ENCODE measurements at places on chromosomes 7 and 10.

GRCh38 chr10:91796331-91797047 is 1.7 kb upstream of the TNKS2 start:
- DNase-seq: peak; percentile 23

GRCh38 chr7:31476073-31476745 is 37.7 kb upstream of the ITPRID1 start:
- no peak for DNase-seq

- no peak for DNase-seq
Observed at GRCh38 chr7:13111230-13111629, 423.8 kb downstream of the ARL4A start.

DNA sequence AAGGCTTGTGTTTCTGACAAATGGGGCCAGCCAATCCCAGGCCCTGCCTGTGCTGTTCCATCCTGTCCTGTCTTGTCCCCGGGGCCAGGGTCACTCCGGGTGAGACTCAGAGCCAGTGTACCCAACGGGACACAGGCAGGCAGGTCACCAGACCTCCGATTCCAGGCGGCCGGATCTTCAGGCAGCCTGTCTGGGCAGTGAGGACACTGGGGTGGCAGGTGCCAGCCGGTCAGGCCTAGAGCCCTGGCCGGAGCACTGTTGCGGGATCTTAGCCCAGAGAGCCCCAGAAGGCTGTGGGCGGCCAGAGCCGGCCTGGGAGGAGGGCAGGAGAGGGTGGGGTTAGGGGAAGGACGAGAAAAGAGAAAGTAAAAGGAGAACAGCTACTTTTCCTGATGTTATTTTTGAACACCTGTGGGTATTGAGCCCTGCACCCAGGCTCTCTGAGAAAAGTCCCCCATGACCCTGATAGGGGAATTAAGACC is 134.3 kb upstream of the TNRC18 start:
- DNase-seq: no peak

DNA sequence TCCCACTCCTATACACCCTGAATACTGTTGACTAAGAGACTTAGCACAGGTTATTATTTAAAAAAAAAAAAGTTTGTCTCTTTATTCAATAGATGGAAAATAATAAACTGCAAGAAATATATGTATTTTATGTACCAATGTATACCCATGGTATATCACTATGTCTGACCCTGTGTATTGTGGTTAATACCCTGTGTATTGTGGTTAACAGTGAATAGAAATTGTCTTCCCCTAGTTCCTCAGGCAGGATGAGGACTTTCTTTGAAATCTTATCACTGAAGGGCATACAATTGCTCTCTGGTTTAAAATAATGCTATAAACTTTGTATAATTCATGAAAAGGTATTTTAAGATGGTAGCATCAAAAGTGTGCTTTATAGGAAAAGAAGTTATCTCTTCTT is 80.0 kb upstream of the TMEM106B start:
- DNase-seq: no peak

DNA sequence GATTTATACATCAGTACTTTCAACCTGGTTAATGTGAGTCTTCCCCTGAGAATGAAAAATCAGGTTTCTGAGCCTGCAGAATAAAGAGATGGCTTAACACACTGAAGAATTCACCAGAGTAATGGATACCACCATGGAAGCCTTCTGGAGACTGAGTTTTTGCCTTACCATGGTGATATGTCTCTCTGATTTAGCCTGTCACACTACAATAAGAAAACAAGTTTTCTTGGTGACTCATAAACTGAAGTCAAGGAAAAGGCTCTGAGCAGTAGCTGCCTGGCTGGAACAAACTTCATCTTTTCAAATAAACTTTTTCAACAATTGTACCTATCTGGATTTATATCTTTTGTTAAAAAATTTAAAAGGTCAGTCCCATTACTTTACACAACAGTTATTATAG is 229.0 kb downstream of the PRPF18 start:
- no peak for DNase-seq

DNA sequence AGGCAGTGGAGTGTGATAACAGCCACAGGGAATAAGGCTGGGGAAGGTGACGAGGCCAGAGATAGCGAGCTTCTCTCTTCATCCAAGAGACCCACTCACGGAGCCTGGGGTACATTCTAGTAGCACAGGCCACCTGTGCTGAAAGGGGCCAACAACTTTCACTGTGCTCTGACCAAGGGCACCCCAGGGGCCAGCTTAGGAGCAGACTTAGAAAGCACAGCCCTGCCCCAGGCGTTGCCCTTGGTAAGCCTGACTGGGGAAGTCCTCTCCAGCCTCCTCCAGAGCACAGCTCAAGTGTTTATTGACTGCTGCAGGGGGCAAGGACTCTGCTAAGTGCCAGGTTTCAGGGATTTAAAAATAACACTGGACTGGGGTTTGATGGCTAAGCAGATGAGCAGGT is 44.7 kb downstream of the EBF3 start:
- DNase-seq: no peak

GRCh38 chr10:92438220-92438619 is 135.7 kb downstream of the IDE start:
- no peak for DNase-seq

GRCh38 chr10:122282253-122282671 is 11.2 kb downstream of the BTBD16 start:
- DNase-seq: no peak

DNA sequence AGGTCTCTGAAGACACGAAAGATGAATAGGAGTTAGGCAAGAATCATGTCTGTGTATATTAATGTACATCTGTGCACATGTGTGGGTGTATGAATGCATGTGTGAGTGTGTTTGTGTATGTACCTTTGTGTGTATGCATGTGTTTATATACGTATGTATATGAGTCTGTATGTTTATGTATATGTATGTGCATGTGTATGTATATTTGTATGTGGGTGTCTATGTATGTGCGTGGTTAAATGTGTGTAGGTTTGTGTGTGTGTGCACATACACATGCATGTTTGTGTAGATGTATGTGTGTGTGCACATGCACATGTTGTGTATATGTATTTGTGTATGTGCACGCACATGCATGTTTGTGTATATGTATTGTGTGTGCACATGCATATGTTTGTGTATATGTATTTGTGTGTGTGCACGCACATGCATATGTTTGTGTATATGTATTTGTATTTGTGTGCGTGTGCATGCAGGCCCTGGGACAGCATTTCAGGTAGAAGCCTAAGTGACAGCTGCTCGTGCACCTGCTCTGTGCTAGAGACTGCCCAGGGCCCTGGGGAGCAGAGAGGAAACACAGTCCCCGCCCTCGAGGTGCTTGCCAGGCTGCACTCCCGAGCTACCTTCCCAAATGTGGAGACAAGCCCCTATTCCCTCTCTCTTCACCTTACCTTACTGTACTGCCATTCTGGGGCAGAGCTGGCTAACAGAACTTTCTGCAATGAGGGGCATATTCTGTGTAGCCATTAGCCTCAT is 12.1 kb downstream of the PNLIPRP1 start:
- DNase-seq: no peak

DNA sequence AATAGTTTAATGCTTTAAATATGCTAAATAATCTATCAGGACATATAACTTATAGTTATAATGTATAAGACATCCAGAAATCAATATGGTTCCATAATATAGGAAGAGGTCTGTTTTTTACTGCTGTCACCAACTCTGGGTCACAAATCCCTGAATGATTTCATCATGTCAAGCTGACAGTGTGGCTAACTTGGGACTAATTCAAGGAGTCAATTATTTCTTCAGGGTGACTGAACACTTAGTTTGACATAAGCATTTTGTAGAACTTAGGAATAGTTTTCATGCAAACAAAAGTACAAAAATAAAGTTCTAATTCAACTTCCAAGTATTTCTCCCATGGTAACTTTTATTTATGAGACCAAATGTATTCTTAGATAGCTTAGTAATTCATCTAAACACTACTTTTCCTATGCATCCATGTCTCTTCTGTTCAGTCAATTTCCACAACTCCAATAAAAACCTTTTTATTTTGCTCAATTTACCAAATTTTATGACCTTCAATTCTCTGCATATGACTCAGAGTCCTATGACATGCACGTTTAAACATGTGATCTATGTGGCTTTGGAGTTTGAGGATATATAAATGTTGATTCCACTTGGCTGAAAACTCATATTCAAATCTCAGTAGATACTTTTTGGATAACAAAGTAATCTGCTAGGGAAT is 40.3 kb upstream of the GNAT3 start:
- DNase-seq: no peak

DNA sequence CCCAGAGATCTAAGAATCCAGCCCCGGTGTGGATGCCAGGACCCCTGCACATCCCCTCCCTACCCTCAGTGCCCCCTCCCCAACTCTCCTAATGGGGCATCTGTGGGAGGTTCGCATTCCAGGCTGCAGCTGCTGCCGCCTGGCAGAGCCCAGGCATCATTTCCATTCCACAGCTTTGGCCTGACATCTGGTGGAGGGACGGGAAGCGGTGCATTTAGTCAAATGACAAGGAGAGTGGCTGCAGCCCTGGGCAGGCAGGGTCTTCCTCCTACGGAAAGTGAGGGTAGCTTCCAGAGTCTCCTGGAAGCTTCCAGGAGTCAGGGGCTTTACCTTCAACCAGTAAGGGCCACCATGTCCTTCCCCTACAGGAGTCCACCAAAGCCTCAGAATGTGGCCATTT is 30.8 kb downstream of the PRLHR start:
- no peak for DNase-seq

DNA sequence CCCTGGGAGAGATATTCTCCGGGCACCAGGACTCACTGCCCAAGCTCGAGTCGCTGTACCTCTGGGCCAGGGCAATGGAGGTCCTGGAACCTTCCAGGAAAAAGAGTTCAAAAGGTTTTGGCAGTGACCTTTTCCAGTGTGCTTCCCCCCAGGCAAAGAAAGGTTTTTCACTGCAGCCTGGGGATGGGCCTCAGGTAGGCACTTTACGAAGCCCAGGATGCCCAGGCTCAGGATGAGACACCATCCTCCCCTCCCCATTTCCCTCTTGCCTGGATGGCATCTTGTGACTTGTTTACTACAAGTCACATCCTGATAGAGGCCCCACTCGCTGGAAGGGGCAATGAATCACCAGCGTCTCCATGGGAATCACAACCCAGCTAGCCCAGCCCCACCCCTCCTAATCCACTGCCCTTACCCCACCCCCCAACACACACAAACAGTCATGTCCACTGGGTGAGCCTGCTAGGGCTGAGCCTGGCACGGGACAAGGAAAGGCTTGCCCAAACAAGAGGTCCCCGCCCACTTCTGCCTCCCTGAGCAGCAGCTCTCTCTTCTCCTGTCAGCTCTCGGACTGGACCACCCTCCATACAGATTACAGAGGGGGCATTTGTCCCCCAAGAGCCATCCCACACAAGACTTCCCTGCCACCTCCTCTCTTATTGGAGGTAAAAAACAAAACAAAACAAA is 93.8 kb upstream of the SMNDC1 start:
- no peak for DNase-seq

- DNase-seq: peak; percentile 25
Observed at GRCh38 chr7:75920431-75921161, 5.6 kb downstream of the POR start.

- no peak for DNase-seq
Observed at GRCh38 chr10:109933984-109934565, 10.8 kb upstream of the XPNPEP1 start.

DNA sequence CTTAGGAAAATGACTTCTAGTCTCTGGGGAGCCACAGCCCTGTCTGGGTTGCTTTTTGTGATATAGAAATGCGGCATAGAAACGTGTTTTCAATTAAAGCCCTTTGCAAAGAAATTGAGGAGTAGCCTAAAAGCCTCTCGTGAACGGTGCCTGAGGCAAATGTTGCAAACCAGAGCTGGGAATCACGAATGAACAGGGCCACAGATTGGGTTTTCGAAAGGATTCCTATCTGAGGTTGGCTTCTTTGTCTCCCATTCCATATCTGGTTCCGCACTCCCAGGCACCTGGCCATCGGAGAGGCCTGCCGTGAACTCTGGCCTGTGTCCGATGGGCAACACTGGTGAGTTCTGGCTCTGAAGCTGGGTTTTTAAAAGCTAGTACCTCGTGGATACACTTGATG is 221.6 kb downstream of the TCF7L2 start:
- DNase-seq: no peak

DNA sequence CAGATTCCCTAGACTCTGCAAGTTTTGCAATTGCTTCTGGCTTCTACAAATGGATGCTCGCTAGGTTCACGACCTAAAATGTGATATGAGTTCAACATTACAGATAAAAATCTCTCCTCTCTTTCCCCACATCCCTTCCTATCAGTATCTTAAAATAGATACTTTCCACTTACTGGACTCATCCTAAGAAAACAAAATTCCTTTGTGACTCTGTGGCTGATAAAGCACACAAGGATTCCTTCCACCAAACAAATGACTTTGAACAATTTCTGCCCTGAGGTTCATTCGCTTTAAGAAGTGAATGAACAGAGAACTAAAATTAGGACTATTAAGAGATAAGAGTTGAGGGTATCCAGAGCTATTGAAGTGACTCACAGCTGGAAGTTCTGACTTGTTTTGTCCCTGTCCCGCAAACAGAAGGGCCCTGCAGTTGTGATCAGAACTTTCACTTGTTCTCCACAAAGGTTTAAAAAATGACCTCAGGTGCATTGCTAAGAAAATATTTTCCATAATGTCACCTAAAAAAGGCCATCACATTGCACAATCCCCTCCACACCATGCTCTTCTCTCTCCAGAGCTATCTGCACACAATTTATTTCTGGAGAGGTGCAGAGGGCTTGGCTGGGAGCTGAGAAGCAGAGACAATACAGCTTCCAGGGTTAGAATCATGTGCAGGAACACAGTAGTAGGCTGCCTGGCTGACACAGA is 96.1 kb downstream of the PIP4K2A start:
- no peak for DNase-seq

- no peak for DNase-seq
Observed at GRCh38 chr10:88254091-88254490, 329.0 kb downstream of the RNLS start.

DNA sequence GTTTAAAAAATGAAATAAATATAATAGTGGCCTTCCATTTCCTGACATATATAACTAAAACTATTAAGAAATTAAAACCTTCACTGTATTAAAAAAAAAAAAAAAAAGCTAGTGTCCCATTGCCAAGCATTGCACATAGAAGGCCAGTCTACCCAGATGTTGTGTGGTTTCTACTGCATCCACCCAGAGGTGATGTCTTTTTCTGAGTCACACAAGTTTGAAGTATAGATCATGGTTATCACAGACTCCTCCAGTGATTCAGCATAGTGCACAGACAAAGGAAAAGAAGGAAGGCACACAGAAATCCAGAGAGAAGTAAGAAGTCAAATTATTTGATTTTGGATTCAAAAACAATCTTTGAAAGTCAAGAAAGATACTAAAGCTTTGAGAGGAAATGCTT is 429.0 kb downstream of the ETV1 start:
- DNase-seq: no peak

DNA sequence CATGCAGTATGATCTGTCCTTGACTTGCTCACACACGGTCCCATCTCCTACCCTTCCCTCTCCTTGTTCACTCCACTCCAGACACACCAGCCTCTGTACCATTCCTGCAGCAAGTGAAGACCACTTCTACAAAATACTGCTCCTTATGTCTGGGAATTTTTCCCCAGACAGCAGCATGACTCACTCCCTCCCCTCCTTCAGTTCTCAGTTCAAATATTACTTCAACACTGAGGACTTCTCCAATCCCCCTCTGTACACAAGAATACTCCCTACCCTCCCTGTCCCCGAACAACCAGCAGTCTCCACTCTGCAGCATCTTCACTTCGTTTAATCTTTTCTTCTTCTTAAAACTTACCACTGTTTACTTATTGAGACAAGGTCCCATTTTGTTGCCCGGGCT is 474.0 kb downstream of the GPAM start:
- DNase-seq: no peak
